ELR (cell line): ENCODE measurements at places on chromosomes 11 and 22.

DNA sequence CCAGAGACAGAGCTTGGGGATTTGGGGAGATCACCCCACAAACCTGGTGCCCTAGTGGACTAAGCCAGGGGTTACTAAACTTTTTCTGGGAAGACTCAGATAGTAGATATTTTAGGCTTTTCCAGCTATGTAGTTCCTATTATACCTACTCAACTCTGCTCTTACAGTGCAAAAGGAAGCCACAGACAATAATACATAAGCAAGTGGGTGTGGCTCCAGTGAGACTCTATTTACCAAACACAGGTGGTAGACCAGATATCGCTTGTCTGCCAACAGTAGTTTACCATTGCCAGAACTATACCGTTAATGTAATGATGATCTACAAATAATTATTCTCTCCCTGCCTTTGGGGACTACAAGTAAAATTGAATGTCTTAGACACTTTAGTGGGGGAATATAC, 6.9 kb downstream of the LDHC start:
- no peak for DNase-seq

DNA sequence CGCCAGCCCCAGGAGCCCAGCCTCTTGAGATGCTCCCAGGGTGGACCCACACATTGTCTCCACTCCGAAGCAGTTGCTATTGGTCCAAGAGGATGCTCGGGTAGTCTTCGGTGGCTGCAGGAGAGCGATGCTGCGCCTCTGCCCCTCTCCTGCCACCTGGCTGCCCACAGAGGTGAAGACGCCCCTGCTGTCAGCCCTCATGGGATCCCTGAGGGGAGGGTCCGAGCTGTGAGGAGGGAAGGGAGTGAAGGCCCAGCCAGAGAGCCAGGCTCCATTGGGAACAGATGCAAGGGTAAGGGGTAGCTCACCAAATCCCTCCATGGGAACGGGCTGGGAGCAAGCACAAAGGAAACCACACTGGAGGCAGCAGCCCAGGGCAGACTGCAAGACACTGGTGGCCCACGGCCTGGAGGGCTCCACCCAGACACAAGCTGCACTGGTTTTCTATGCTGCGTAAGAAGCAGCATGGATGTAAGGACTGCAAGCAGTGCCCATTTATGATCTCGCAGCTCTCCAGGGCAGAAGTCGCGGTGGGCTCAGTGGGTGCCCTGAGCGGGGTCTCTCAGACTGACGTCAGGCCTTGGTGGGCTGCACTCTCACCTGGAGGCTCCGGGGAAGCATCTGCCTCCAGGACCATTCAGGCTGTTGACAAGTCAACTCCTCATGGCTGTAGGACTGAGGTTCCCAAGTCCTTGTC, 15.7 kb downstream of the TSPAN32 start:
- no peak for DNase-seq

- peak; percentile 81 for DNase-seq
These were observed 9.1 kb upstream of the CLCF1 start for GRCh38 chr11:67382276-67383136.

DNA sequence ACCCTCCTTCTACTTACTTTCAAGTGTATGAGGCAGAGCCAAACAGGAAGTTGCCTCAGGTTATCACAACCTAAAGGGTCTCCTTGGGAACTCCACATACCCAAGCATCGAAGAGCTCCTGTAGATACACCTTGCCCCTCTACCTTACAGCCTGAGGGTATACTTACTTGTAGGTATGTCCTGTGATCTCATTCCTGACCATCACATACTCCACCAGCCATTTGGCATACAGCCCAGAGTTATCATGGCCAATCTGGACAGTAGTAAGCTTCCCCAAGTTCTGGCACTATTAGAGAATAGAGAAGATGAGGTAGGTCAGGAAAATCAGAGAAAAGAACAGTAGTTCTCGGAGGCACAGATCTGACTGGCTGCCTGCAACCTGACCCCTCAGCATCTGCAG, 53.4 kb upstream of the SCUBE2 start:
- no peak for DNase-seq

DNA sequence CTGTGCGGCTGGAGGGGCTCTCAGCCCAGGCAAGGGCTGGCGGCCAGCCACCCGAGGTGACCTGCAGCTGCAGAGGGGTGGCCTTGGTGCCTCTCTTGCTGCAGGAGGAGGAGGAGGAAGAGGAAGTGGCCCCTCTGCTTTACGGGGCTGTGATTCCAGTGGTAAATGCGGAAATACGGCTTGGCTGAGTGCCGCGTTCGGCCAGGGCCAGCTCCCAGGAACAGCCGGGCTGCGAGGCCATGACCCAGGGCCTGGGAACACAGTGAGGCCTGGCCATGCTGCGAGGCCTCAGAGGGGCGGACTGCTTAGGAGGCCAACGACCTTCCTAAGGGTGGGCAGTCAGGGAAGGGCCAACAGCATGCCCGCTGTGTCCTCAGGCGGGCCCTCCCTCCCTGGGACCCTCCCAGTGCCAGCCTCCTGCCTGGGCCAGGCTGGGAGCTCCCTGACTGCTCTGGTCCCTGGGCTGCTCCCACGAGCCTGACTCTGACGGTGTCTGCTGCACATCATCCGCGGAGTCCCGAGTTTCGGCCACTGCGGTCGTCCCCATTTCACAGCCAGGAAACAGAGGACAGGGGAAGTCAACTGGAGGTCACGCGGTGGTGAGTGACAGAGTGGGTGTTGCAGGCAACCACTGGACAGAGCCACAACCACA, 20.8 kb upstream of the PPARA start:
- no peak for DNase-seq

- DNase-seq = peak; percentile 35
These were observed 47.4 kb downstream of the SYT13 start for GRCh38 chr11:45238724-45239123.

GRCh38 chr22:46364341-46365165, 29.0 kb downstream of the TRMU start:
- DNase-seq = no peak

GRCh38 chr11:47248304-47248663, 330 bp downstream of the ACP2 start:
- DNase-seq = peak; percentile 61

- DNase-seq = no peak
These were observed 9.5 kb upstream of the ADA2 start for GRCh38 chr22:17228725-17229126.

GRCh38 chr22:26045860-26046259, 123.4 kb upstream of the SEZ6L start:
- DNase-seq = no peak

- peak; percentile 13 for DNase-seq
These were observed 25.4 kb downstream of the NEAT1 start for GRCh38 chr11:65448074-65448417.

- DNase-seq = no peak
These were observed 369.9 kb downstream of the LUZP2 start for GRCh38 chr11:24866743-24867142.

DNA sequence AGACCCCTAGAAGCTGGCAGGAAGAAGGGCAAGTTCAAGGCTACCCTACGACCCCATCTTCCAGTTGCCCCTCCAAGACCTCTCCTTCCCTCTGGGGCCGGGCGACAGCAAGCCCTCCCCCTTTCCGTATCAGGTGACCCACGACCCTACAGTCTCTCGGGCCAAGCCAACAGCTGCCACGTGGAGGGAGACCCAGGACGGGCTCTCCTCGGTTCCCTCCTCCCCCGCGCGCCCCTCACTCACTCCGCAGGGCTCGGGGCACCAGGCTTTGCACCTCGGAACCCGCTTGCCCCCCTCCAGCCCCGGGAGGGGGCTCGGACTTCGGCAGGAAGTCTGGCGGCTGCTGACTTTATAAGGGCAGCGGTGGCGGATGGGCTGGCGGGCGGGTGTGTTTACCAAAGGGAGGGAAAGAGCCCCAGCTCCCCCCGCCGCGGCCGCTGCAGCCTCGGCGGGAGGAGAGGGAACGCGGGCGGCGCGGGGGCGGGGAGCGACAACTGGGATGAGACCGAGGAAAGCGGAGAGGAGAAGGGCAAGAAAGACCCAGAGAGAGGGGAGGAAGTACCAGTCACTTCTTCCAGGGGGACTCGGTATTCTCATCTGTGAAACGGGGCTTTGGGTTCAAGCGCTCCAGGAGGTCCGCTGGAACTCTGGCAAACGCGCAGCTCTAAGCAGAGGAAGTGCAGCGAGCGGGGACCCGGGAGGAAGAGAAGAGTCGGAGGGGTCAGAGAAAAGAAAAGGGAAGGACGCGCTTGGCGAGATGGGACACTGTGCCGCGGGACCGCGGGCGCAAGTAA, 767 bp downstream of the SLC43A1 start:
- peak; percentile 55 for DNase-seq

- DNase-seq = no peak
These were observed 206.8 kb upstream of the NTM start for GRCh38 chr11:131163613-131164012.

- DNase-seq = no peak
These were observed 3.2 kb downstream of the EHF start for GRCh38 chr11:34624069-34624468.

- no peak for DNase-seq
These were observed 184.0 kb upstream of the SORL1-AS1 start for GRCh38 chr11:121636800-121637176.

GRCh38 chr11:26983645-26984044, 10.3 kb upstream of the FIBIN start:
- no peak for DNase-seq

DNA sequence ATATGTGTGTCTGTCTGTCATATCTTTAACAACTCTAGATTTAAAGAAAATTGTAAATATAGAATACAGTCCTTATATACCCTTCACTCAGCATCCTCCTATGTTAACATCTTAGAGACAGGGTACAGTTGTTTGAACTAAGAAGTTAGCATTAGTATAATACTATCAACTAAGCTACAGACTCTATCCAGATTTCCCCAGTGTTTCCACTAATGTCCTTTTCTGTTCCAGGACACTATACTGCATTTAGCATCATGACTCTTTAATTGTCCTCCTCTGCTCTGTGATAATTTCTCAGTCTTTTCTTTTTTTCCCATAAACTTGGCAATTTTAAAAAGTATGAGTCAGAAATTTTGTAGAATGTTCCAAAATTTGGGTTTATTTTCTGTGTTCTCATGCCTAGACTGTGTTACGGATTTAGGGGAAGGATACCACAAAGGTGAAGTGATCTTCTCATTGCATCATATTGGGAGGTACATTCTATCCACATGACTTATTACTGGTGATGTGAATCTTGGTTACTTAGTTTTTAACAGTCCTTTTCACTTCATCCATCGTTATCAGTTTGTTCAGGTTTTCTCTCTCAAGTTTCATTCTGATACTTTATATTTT, 168.4 kb downstream of the SBF2 start:
- no peak for DNase-seq

DNA sequence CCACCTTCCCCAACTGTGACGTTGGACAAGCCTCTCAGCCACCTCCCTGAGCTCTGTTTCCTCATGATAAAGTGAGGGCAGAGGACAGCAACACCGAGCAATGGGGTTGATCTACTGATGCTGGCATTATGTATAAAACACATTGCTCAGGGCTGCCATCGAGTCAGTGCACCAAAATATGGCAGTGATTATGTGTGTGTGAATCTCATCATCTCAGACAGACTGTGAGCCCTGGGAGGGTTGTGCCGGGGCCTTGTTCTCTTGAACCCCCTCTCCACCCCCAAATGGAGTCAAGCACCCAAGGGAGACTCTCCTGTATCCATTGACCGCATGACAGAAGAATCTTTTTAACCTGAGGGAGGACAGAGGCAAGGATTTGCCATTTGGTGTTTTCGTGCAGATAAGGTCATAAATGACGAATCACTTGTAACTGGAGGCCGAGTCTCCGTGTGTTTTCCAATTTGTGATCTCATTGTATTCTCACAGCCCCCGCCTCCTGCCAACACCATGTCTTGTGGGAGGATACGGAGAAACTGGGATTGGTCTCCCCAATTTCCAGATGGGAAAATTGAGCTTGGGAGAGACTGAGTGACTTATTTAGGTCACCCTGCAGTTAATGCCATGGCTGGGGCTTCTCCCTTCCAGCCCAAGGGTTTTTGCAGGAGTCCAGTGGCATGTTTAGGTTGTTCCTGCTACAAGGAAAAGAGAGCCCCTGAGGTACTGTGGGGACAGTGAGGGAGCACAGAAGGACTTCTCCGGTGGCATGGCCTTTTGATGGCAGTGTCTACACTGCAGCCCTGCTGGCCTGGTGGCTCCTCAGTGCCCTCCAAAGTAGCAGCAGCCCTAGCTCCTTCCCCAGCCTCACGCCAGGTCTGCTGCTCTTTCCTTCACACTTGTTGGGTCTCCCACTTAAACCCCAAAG, 52.4 kb downstream of the CHRDL2 start:
- no peak for DNase-seq

GRCh38 chr11:3214420-3214699, 4.3 kb downstream of the MRGPRG start:
- DNase-seq = no peak
